ENCODE measurements at places on chromosomes 11 and 22.
A peak's percentile ranks its signal among the peaks of the same experiment; 100 is the strongest.

GRCh38 chr11:23097891-23098290 is 237.6 kb upstream of the CCDC179 start:
- no peaks in the 10 kb centered on the region for H3K4me1 ChIP-seq
- no peak overlapping the region for H3K4me3 ChIP-seq
- no peak overlapping the region for H3K27ac ChIP-seq
- no peaks in the 10 kb centered on the region for H3K27me3 ChIP-seq

GRCh38 chr11:13663631-13664071 is 4.8 kb upstream of the FAR1 start:
- no peak overlapping the region for H3K4me3 ChIP-seq
- H3K27me3 ChIP-seq = peaks cover 14% of the 10 kb centered on the region
- H3K4me1 ChIP-seq = peaks cover 7% of the 10 kb centered on the region
- peaks cover 3% of the 10 kb centered on the region for H3K36me3 ChIP-seq
- H3K27ac ChIP-seq = no peak overlapping the region

GRCh38 chr11:123179586-123179985 is 15.5 kb downstream of the CLMP start:
- peaks cover 2% of the 10 kb centered on the region for H3K4me1 ChIP-seq
- no peaks in the 10 kb centered on the region for H3K36me3 ChIP-seq
- H3K27me3 ChIP-seq = peaks cover 3% of the 10 kb centered on the region

GRCh38 chr11:73981051-73981805 is 1.4 kb downstream of the UCP2 start:
- H3K36me3 ChIP-seq = peaks cover 64% of the 10 kb centered on the region
- peaks cover 51% of the 10 kb centered on the region for H3K4me1 ChIP-seq
- no peaks in the 10 kb centered on the region for H3K27me3 ChIP-seq
- peak overlapping the region; percentile 98 for H3K27ac ChIP-seq
- DNase-seq = no peak
- H3K4me3 ChIP-seq = peak overlapping the region; percentile 100

DNA sequence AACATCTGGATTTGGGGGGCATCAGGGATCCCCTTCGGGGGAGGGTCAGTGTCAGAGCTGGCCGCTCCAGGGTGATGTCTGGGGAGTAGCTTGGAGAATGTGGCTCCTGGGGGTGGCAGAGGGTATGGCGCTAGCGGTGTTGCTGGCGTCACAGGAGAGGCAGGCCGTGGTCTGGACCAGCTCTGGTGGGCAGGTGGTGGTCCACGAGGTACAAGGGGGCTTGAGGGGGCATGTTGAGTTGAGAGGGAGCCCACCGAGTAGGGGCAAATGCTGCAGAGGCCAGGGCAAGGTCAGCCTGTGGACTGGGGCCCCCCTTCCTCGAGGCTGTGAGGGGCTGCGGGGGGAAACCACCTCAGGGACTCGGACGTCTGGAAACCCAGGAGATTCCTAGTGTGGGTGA is 8.6 kb downstream of the GRAMD4 start:
- no peak overlapping the region for H3K4me3 ChIP-seq
- no peaks in the 10 kb centered on the region for H3K4me1 ChIP-seq
- H3K27me3 ChIP-seq = no peaks in the 10 kb centered on the region
- no peak overlapping the region for H3K27ac ChIP-seq
- DNase-seq = no peak
- H3K36me3 ChIP-seq = peaks cover 4% of the 10 kb centered on the region

GRCh38 chr22:39239561-39240423 is 5.0 kb downstream of the PDGFB start:
- no peak overlapping the region for H3K27ac ChIP-seq
- DNase-seq = no peak
- H3K4me1 ChIP-seq = peaks cover 44% of the 10 kb centered on the region
- H3K4me3 ChIP-seq = no peak overlapping the region

GRCh38 chr22:41915035-41915785 is at the start of gene SHISA8:
TSS of gene SHISA8 (minus strand) at chr22:41915074. CDS start at chr22:41914667, 407 bp downstream.
- H3K4me3 ChIP-seq = peak within 1 kb of the TSS; percentile 45
- H3K36me3 ChIP-seq = no peaks in the 10 kb centered on the region
- H3K27me3 ChIP-seq = peaks cover 45% of the 10 kb centered on the region
- no peak within 1 kb of the TSS for H3K27ac ChIP-seq

DNA sequence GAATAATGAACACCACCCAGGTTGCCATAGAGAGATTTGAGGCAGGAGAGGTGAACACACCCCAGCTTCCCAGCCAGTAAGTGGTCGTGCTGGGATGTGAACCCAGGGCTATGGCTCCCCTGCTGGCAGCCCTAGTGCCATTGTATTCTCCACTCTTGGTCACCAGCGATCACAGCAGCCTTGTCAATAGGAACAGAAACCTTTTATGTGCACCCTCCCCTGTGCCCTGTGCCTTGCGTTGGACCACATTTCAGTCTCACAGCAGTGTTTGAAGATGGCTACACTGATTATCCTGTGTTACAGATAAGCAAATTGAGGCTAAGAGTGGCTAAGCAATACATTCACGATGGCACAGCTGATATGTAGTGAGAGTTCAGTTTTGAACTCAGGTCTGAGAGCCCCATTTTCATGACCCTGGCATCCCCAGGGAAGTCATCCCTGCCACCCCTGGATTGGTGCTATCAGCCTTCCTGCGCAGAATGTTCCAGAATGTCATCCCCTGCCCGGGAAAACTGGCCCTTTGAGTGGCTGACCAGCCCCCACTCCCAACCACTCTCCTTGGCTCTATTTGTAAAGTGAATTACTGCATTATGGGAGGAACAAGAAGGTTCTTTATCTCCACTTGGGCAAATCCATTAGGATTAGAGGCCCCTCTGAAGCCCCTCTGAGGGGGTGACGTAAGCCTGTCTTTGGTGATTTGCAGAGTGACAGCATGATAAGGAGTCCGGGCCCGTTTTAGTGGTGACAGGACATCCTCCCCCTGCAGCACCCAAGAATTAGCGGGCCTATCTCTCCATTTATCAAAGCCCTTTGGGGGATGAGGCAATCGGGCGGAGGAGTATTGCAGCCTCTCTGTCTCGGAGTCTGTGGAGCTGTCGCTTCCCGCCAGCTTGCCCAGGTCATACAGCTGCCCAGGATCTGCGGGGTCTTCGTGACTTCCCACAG is 30.9 kb downstream of the SMIM38 start:
- peaks cover 3% of the 10 kb centered on the region for H3K4me1 ChIP-seq
- no peak overlapping the region for H3K27ac ChIP-seq

- no peak overlapping the region for H3K4me3 ChIP-seq
- no peaks in the 10 kb centered on the region for H3K36me3 ChIP-seq
- no peak overlapping the region for H3K27ac ChIP-seq
These were observed 1.8 kb upstream of the SLC15A3 start for GRCh38 chr11:60953781-60954180.

GRCh38 chr22:41919357-41920224 is 4.7 kb upstream of the SHISA8 start:
- peaks cover 8% of the 10 kb centered on the region for H3K4me1 ChIP-seq
- no peaks in the 10 kb centered on the region for H3K36me3 ChIP-seq
- peaks cover 20% of the 10 kb centered on the region for H3K27me3 ChIP-seq
- no peak for DNase-seq
- H3K27ac ChIP-seq = no peak overlapping the region

- H3K4me1 ChIP-seq = no peaks in the 10 kb centered on the region
- no peak overlapping the region for H3K27ac ChIP-seq
- H3K36me3 ChIP-seq = no peaks in the 10 kb centered on the region
- no peak overlapping the region for H3K4me3 ChIP-seq
These were observed 36.0 kb upstream of the PACSIN2 start for GRCh38 chr22:43050995-43051394.

- no peaks in the 10 kb centered on the region for H3K36me3 ChIP-seq
- no peak overlapping the region for H3K27ac ChIP-seq
- H3K27me3 ChIP-seq = no peaks in the 10 kb centered on the region
- H3K4me3 ChIP-seq = no peak overlapping the region
- no peaks in the 10 kb centered on the region for H3K4me1 ChIP-seq
- DNase-seq = no peak
These were observed 701.8 kb downstream of the NTM start for GRCh38 chr11:132072044-132072857.

DNA sequence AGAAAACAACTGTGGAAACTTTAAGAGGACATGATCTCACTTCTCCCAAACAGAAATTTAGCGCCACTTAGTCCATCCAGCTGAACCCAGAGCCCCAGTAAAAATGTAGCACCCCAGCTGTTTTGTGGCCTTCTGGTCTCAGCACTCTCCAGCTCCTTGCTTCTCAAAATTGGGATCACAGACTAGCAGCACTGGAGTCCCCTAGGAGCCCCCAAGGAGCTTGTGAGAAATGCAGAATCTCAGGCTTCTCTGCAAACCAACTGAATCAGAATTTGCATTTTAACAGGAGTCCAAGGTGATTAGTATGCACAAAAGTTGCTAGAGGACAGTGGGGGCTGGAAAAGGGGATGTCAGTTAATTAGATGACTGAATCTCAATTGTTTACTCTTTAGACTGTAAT is 89.8 kb upstream of the FIBIN start:
- H3K4me1 ChIP-seq = no peaks in the 10 kb centered on the region
- no peak for DNase-seq
- H3K27me3 ChIP-seq = no peaks in the 10 kb centered on the region
- H3K27ac ChIP-seq = no peak overlapping the region
- H3K36me3 ChIP-seq = no peaks in the 10 kb centered on the region

DNA sequence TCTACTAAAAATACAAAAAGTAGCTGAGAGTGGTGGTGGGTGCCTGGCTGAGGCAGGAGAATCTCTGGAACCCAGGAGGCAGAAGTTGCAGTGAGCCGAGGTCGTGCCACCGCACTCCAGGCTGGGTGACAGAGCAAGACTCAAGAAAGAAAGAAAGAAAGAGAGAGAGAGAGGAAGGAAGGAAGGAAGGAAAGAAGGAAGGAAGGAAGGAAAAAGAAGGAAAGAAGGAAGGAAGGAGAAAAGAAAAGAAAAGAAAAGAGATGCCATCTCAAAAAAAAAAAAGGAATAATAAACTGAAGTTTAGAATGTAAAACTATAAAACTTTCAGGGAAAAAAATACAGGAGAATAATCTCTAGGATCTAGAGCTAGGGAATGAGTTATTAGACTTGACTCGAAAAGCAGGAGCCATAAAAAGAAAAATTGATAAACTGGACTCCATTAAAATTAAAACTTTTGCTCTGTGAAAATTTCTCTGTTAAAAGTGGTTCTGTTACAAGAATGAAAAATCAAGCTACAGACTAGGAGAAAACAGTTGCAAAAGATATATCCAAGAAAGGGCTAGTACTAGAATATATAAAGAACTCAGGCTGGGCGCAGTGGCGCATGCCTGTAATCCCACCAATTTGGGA is 13.4 kb upstream of the SEPTIN5 start:
- H3K4me1 ChIP-seq = no peaks in the 10 kb centered on the region
- H3K27me3 ChIP-seq = peaks cover 3% of the 10 kb centered on the region
- H3K36me3 ChIP-seq = no peaks in the 10 kb centered on the region
- DNase-seq = no peak

DNA sequence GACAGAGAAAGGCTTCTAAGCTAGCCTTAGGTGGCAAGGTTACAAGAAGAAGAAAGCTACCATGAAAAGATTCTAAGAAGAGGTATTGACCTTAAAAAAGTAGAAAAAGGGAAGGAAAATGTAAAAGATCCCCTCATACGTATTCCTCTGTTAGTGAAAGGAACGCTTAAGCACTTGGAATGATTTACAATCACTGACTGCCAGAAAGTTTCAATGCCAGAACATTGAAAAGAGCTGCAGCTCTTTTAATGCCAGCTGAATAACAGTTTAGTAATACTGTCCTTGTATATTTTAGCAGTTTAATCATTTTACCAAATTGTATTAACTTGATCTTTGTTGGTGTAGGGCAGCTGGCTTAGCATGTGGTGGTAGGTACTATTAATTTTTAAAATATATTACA is 650.7 kb downstream of the FAM181B start:
- H3K27me3 ChIP-seq = no peaks in the 10 kb centered on the region
- H3K4me1 ChIP-seq = no peaks in the 10 kb centered on the region
- H3K27ac ChIP-seq = no peak overlapping the region
- H3K4me3 ChIP-seq = no peak overlapping the region
- no peaks in the 10 kb centered on the region for H3K36me3 ChIP-seq

- H3K27ac ChIP-seq = no peak overlapping the region
- no peaks in the 10 kb centered on the region for H3K4me1 ChIP-seq
- H3K4me3 ChIP-seq = no peak overlapping the region
These were observed 110.3 kb downstream of the KCNQ1OT1 start for GRCh38 chr11:2589538-2589934.

GRCh38 chr11:26245046-26245445 is 86.9 kb upstream of the ANO3 start:
- no peak overlapping the region for H3K4me3 ChIP-seq
- H3K27me3 ChIP-seq = no peaks in the 10 kb centered on the region
- DNase-seq = no peak
- no peaks in the 10 kb centered on the region for H3K36me3 ChIP-seq
- no peaks in the 10 kb centered on the region for H3K4me1 ChIP-seq

DNA sequence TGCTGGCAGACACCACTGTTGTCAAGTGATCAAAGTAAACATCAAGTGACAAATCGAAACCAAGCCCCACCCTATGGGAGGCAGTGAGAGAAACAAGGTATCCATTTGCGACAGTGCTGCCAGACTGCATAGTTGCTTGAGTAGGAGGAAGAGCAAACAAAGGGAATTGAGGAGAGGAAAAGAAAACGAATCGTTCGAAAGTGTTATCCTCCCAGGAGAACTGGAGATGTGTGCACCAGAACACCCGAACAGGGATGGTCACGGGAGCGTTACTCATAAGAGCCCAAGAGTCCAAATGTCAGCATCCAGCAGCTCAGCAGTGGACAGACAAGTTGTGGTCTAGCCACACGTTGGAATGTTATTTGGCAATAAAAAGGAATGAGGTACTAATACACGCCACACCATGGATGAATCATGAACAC is 58.4 kb upstream of the NUP50 start:
- no peak overlapping the region for H3K27ac ChIP-seq
- H3K36me3 ChIP-seq = no peaks in the 10 kb centered on the region
- DNase-seq = no peak
- H3K27me3 ChIP-seq = peaks cover 9% of the 10 kb centered on the region
- H3K4me3 ChIP-seq = no peak overlapping the region

DNA sequence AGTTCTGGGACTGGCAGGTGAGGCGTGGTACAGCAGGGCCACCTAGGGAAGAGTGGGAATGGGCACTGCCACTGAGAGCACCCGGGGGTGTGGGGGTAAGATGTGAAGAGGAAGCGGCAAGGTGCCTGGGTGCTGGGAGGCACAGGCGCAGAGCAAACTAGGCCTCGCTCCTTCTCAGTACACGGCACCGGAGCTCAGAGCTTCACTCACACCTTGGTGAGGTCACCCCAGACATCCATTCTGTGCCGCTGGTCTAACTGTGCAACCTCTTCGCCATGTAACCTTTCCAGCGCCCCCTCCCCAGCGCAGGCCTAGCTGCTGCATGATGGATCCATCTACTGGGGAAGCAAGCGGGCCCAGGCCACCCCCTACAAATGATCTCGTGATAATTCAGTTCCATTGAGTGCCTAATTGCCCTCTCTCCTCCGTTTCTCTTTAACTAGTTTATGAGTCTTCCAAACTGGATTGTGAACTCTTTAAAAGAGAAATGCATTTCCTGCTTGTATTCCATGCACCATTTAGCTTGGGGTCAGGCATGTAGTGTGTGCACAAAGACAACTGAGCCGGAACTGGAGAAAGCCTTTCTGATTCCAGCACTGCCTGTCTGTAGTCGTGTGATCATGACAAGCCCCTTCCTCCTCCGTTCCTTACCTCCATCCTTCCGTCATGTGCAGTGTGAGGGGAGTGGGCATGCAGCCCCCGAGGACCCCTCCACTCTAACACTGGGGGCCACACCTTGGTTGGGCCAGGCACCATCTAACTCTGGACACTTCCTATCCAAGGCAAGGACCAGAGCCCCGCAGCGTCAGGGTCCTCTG is 1475.2 kb downstream of the TBC1D22A start:
- DNase-seq = no peak
- H3K4me1 ChIP-seq = no peaks in the 10 kb centered on the region
- H3K27ac ChIP-seq = no peak overlapping the region
- no peaks in the 10 kb centered on the region for H3K27me3 ChIP-seq
- H3K4me3 ChIP-seq = no peak overlapping the region

All from activated T-helper 2 cell treated with anti-CD3 and anti-CD28 coated beads, Interferon-gamma antibody, Interleukin-2, Interleukin-4, amounts not matched to agents 10 μg/mL and 5 μg/mL and 100 μg/mL, durations not matched to agents 14 hours and 24 hours and 36 hours (primary cell).